ENCODE measurements at places on chromosomes 11 and 22.
A peak's percentile ranks its signal among the peaks of the same experiment; 100 is the strongest.

GRCh38 chr22:45860201-45860600 is 116.8 kb downstream of the WNT7B start:
- DNase-seq, result no peak

GRCh38 chr11:95135155-95135554 is 45.5 kb downstream of the ENDOD1 start:
- peak; percentile 63 for DNase-seq

DNA sequence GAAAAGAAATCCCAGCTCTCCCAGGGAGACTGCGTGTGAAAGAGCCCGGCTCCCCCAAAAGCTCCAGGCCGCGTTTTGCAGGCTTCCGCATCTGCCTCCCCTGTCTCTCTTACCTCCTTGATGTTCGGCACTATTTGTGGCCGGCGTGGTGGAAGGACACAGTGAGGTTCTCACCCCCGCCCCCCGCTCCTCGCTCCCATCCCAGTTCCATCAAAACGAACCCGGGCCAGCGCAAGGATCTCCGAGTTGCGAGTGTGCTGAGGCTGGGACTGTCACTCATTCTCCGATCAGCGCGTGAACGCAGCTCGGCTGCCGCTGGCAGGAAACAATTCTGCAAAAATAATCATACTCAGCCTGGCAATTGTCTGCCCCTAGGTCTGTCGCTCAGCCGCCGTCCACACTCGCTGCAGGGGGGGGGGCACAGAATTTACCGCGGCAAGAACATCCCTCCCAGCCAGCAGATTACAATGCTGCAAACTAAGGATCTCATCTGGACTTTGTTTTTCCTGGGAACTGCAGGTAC is at the start of gene NCAM1:
TSS of gene NCAM1 (plus strand) at position 275 of the 523 bp plus-strand sequence.
- DNase-seq, result peak; percentile 100

DNA sequence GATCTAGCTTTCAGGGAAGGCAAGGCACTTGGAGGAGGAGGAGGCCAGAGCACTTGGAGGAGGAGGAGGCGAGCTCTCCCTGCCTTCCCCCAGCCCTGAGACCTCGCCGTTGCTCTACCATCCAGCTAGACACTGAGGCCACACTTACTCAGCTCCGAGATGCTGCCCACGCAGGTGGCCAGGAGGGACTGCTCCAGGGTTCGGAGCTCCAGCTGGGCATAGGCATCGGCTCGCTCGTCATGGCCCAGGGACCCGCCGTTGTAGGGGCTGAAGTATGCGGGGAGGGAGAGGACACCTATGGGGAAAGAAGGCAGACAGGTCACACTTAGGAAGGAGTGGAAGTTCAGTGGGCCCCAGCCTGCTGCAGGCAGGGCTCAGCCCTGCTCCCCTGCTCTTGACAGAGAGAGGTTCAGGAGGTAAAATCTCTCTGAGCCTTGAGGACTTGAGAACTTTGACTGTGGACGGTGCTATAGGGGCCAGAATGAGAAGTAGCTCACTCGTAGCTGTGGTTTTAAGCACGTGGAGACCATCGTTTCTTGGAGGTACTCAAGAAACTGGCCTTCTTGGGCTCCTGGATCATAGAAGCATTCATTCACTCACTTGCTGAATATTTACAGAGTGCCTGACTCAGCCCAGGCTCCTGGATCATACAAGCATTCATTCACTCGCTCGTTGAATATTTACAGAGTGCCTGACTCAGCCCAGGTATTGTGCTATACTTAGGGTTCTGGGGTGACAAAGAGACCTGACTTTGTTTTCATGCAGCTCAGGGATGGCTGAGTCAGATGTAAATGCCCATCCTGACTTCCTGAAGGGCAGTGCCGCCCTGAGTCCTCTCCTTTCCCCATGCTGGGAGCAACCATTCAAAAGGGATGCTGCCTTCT is 99.2 kb downstream of the NAT10 start:
- peak; percentile 47 for DNase-seq

- DNase-seq, result no peak
Observed at GRCh38 chr22:40027191-40028097, 32.7 kb downstream of the FAM83F start.

GRCh38 chr11:117933930-117934329 is 4.7 kb upstream of the TMPRSS13 start:
- DNase-seq, result no peak

- no peak for DNase-seq
Observed at GRCh38 chr11:64864473-64865285, 13.7 kb downstream of the EHD1 start.

DNA sequence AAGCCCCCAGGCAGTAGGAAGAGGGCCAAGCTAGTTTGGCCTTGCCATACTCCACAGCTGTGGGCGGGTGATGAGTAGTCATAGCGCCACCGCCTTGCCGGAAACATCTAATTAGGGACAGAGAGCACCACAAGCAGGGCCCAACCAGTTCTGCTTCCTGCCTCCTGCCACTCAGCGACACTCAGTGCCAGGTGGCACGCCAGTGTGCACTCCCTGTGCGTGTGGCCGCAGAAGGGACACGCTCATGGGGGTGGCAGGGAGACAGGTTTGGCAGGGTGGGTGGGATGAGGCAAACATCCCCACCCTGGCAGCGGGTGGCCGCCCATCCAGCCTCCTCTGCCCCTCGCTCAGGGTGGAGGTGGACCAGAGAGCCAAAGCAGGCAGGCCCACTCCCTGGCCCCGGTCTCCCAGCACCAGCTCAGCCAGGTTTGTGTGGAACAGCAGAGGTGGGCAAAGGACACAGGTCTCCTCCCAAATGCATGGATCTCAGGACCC is 4.9 kb downstream of the OVOL1 start:
- peak; percentile 92 for DNase-seq

DNA sequence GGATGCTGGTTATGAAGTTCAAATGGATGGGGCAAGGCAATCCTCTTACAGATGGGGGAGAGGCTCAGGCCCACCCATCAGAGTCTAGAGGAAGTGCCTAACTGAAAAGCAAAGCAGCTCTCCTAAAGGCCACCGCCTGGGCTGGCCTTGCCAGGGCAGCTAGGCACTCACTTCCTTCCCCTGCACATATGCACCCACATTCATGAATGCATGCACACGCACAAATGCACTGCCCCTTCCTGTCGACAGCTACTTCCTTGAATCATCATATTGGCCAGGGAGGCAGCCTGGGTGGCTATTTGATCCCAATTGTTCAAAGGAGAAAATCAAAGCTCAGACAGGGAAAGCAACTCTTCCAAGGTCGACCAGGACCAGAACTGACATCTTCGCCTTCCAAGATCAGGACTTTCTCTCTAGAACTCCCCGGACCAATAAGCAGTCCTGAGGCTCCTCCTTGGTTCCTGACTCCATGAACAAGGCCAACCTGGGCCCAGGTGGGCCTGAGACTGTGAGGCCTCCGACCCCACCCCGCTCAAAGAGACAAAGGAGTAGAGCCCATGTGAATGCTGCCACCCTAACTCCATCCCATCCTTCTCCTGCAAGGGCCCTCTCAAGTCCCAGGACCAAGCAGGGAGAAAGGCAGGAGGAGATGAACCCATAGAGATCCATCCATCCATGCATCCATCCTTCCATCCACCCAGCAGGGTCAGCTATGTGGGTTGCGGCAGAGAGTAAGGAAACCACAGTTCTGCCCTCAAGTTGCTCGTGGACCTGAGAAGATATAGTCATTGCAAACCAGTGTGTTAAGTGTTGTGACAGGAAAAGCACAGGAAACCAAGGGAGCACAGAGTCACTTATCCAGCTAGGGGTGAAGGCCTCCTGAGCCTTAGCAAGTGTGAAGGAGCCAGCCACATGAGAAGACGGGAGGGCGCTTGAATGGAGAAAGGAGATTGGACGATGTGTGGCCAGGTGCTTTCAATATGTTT is 35.4 kb upstream of the LMO1 start:
- DNase-seq, result no peak

DNA sequence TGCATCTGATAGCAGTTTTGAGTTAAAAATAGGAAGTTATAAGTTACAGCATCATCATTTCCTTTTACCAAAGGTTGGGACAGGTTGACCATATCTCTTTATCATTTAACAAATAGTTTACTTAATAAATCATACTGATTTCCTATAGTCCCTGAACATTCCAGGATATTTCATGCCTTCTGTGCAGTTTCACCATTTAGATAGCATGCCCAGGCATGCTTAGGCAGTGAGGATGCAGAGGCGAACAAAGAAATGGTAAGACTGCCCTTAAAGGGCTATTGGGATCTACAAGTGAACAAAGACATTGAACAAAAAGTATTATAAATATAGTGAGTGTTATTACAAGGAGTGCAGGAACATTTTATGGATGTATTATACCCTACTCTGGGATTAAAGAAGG is 96.4 kb downstream of the PRMT3 start:
- DNase-seq, result peak; percentile 23

DNA sequence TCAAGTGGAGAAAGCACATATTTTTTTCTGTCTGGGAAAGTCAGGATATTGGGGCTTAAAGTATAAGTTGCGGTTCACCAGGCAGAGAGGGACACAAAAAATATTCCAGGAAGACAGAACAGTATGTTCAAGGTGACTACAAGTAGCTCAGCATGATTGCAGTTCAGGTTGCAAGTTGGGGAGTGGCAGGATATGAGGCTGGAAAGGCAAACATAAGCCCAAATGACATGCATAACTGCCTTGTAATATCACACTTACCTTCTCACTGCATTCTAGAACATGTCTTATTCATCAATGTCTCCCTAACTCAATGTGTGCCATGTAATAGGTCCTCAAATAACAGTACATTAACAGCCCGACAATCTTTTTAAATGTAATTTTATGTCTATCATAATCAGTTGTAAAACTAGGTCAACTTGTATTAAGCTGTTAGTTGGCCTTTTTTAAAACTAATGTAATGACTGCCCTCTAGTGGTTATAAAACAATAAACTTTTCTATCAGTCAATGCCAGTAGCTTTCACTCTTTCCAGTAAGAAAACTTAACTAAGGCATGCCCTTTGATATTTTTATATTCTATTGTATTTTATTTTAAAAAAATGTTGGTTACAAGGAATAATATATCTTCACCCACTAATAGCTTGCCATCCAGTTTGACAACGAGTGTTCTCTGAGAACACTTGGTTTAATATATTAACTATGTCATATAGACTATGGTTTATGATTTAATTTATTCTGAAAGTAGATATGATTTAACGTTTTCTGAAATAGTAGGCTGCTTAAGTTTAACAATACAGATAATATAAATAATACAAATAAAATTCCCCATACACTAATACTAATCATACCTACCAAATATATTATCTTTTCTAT is 39.4 kb upstream of the CFAP300 start:
- DNase-seq, result peak; percentile 50

- peak; percentile 93 for DNase-seq
Observed at GRCh38 chr22:43412808-43413795, 1.3 kb downstream of the MPPED1 start.

DNA sequence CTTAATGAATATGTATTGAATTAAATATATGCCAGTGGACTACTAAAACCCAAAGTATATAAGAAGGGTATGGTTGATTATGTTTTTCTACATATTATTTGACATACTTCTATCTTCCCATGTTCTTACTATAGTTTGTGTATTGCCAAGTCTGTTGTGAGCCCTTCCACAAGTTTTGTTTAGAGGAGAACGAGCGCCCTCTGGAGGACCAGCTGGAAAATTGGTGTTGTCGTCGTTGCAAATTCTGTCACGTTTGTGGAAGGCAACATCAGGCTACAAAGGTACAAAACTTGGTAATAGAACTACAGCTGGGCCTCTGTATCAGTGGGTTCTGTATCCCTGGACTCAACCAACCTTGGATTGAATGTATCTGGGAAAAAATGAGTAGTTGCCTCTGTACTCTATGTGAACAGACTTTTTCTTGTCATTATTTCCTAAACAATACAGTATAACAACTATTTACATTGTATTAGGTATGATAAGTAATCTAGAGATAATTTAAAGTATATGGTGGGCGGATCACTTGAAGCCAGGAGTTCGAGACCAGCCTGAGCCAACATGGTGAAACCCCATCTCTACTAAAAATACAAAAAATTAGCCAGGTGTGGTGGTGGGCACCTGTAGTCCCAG is 38.7 kb upstream of the TTC36 start:
- peak; percentile 74 for DNase-seq

GRCh38 chr22:38455530-38456271 is 702 bp upstream of the KCNJ4 start:
- DNase-seq, result peak; percentile 82

GRCh38 chr11:128412847-128413791 is 174.2 kb downstream of the ETS1 start:
- DNase-seq, result peak; percentile 15

- DNase-seq, result peak; percentile 77
Observed at GRCh38 chr22:37428649-37429586, 1.6 kb upstream of the ELFN2 start.

GRCh38 chr22:39718206-39718605 is 147.7 kb downstream of the CACNA1I start:
- DNase-seq, result no peak

- DNase-seq, result no peak
Observed at GRCh38 chr11:10914050-10914449, 56.2 kb upstream of the ZBED5 start.

- DNase-seq, result peak; percentile 22
Observed at GRCh38 chr22:46829941-46830715, 67.7 kb downstream of the TBC1D22A start.

GRCh38 chr22:23562186-23562585 is 17.9 kb downstream of the IGLL1 start:
- DNase-seq, result no peak

DNA sequence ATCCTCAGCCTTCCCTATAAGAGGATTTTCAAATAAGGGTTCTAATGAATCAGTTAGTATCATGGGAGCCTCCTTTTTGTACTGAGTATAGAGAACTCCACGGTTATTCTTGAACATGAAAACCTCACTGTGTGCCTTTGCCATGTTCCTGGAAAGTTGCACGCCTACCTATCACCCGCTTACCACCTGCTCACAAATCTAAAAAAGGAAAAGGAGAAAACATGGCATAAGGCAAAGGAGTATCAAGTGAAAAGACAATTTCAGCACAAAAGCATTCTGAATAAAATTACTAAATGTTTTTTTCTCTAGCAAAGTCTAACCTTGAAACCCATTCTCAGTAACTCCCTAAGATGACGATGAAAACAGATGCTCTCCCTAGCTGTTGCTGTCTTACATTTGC is 511.8 kb upstream of the API5 start:
- no peak for DNase-seq

- DNase-seq, result no peak
Observed at GRCh38 chr22:20834206-20834605, 24.4 kb downstream of the PI4KA start.

DNA sequence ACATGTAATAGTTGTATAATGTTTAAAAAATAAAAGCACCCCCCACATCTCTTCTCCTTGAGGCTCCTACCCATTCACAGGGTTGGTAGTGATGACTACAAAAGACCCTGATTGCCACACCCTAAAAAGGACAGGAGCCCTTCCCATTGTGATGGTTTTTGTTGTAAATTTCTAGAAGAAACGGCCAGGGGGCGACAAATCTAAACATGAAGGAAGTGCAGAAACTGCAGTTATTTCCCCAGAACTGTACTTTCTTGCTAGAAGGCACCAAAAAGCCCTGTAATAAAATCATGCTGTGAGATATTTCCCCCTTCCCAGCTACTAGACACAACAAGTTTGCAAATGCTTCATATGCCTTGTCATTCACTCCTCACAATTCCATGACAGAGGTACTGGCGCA is 10.8 kb downstream of the PRR5L start:
- peak; percentile 73 for DNase-seq
